ENCODE measurements at places on chromosomes 11 and 22.

DNA sequence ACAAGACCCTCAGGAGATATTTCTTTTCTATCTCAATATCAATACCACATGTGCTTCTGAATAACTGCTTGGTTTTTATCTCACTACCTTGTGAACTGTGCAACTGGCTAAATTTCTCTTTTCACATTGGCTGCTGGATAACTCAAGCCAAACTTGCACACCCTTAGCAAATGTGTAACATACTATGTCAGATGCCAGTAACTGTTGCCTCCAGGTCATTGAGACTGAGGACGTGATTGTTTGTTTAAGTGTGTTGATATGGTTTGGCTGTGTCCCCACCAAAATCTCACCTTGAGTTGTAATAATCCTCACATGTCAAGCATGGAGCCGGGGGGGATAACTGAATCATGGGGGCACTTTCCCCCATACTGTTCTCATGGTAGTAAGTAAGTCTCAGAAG, 90.2 kb upstream of the LIN7C start:
- no peak for DNase-seq

DNA sequence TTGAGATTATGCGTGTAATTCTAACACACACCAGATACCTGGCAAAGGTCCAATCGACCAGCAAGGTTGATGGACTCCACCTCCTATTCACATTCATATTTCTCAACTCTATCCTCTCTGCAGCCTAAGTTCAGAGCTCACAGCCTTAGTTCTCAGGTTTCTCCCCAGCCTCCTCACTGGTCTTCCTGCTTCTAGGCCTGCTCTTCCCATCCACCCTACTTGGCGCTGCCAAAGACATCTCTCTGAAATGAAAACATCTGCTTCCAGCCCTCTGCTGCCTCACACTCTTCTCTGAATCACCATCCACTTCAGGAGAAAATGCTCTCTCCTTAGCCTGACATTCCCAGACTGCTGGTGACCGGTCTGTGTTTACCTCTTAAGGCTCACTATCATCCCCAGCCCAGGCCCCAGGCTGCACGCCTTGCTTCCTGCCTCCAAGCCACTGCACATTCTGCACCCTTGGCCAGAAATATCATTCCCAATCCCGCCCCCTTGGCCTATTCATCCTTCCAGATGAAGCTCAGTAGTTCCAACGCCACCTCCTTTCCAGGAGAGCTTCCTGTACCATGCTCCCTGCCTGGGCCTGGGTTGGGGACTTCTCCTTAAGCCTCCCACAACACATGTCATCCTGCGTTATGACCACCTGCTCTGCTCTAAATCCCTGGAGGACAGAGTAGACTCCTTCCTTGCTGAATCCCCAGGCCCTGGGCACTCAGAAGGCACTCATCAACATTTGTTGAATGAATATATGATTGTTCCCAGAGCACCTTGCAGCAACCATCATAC, 3.5 kb downstream of the ARRB1 start:
- peak; percentile 72 for DNase-seq

DNA sequence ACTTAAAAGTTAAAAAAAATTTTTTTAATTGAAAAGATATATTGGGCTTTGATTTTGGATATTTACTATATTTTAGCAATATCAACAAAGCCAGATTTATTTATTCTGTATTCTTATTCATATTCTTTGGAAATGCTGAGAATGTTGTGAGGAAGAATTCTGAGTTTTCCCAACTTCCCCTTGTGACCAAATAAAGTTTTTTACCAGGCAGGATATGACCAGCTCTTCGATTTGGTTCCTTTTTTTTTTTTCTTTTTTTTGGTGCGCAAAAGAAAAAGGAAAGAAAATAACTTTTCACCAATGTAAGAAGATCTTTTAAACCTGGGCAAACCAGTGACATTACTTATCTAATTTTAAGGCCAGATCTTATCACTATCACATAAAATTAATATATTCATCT, 12.9 kb downstream of the TCP11L1 start:
- DNase-seq, result no peak

DNA sequence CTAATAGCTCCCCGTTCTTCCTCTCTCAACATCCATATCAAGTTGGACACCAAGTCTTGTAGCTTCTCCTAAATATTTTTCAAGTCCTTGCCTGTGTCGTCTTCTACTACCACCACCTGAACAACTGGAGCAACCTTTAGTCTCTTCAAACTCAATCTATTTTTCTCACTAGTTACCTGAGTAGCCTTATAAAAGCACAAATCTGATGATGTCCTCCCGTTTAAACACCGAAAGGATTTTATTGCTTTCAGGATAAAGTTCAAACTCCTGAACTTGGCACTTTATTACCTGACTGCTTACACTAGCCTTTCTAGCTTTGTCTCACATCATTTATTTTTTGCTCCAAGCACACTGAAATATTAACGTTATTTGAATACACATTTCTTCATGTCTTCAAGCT, 1.3 kb upstream of the PAK1 start:
- DNase-seq, result no peak

GRCh38 chr22:32473388-32473952, 1.1 kb upstream of the FBXO7 start:
- no peak for DNase-seq

DNA sequence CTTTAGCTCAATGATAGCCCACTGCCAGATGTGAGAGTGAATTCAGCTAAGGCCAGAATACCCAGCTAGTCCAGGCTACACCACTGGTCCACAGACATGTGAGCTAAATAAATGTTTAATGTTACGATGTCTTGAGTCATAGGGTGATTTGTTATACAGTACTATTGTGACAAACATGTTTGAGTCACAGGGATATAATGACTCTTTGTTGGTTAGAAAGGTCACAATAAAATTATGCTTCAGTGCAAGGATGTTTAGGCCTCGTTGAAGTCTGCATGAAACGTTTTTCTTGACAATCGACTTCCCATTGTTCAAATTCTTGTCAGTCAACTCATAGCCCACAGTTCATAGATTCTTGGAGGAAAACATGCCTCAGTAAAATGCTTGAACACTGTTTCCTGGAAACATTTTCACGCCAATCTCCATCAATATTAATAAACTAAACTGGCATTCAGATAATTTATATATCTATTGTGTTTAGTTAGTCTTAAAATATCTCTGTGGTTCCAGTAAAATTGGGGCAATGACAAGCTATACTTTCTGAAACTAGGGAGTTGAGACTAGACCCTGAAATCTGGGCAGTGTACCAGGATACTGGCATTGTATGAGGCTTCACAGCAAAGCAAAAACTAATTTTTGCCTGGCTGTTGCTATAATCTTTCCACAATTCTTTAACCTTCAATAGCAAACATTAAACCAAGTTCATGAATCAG, 650.8 kb upstream of the KIRREL3 start:
- DNase-seq, result no peak

DNA sequence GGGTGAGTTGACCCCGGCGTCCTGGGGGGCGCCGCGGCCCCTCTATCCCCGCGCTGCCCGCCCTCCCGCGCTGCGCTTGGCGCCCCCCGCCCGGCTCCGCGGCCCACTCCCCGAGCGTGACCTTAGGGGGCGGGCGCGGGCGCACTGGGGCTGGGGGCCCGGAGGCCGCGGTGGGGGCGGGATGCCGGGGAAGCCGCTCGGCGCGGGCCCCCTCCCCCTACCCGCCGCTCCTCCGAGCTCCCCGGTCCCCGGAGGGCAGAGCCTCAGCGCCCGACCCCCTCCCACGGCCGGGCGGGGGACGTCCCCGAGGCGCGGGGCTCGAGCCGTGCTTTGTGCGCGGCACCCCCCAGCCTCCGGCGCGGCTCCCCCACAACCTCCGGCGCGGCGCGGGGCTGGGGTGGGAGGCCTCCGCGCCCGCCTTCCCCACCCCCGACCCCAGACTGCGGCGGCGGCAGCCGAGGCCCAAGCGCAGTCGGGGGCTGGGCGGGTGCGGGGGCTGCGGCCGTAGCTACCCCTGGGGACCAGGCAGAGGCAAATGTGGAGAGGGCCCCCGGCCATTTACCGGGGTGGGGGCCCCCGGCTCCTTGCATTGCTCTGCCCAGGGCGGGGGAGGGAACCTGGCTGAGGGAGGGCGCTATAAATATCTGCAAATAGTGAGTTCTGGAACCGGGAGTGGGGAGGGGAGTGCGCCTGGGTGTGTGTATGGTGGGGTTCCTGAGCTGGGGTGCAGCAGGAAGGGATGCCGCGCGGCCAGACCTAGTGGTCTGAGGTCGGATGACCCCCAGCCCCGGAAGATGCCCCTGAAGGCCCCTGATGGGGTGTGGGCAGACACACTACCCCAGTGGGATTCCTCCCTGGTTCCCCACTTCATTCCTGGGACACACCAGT, 988 bp downstream of the MGAT3 start:
- DNase-seq, result no peak

GRCh38 chr11:46967962-46968361, 31.4 kb downstream of the CSTPP1 start:
- no peak for DNase-seq

GRCh38 chr11:106152824-106153223, 75.4 kb downstream of the AASDHPPT start:
- DNase-seq, result no peak

DNA sequence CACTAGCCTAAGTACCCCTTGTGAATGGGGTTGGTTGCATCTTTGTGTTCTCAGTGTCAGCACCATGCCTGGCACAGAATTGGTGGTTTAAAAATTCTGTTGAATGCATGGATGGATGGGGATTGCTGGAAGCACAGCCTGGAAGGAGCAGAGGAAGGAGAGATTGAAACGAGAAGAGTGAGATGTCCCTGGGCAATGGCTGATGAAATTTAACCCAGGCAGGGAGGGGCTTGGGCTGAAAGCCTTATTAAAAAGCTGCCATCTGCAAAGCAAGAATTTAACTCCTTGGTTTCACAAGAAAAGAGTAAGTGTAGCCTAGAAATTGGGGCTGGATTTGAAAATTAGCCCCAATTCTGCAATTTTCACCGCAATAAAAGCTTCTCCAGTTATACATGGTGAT, 126.7 kb downstream of the TEAD1 start:
- no peak for DNase-seq

DNA sequence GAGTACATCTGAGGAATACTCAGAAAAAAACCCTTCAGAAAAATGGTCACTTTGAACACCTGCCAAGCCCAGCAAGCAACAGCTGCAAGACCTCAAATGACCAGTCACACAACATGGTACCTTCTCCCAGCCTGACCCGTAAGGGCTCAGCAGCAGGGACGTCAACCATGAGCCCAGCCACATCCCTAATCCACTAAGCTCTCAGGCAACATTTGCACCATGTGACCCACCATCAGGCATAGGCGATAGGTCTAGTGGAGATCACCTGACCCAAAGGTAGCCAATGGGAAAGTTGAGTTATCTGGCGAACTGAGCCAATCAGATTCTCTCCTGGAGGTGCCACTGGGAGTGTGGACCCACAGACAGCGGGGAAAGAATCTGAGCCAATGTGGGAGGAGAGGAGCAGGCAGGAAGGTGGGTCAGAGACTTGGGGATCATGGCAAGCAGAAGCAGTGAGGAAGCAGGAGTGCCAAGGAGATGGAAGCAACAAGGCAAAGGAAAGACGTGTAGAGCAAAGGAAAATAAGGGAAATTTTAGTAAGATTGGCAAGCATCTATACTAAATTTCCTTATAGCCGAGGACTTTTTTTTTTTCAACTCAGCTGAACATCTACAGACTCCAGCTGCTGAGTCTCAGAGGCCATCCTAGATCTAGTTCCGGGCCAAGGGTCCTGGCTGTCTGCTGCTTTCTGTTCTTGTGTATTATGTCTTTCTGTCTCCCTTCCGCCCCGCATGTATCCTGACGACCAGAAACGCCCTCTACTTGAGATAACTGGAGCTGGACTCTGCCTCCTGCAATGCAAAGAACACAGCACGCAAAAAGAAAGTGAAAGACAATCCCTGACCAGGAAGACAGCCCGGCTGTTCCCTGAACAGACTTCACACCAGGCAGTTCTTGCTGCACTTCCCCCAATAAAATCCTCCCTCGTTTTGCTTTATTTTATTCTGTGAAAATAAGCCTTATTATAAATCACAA, 11.0 kb upstream of the PLAAT2 start:
- DNase-seq, result no peak

DNA sequence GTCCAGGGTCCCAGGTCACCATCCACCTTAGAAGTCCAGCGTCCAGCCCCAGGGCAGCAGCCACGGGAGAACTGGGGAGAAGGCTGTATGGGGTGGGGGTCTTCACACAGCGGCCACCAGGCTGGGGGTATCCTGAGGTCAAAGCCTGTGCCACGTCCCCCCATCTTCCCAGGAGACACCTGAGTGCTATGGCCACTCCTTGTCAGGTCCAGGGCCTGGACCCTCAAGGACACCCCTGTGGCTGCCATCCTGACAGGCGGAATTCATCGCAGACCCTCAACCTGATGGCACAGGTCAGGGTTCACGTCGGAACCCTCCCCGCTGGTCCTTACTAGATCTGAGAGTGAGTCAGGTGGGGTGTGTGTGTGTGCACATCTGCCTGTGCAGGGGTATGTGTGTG, 18.6 kb downstream of the BRSK2 start:
- no peak for DNase-seq

DNA sequence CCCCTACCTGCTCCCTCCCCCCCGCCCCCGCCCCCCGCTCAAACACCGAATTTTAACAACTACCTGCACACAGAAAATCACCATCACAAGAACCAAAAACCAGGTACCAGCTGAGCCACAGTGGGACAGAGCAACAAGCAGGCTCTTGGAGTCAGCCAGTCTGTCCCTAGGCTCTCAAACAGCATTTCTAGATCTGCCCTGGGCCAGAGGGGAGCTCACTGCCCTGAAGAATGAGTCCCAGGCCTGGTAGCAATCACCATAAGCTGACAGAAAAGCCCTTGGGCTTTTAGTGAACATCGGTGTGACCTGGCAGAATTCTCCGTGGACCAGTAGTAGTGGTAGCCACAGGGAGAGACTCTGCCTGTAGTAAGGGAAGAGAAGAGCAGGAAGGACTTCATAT, 58.3 kb downstream of the C11orf87 start:
- no peak for DNase-seq

DNA sequence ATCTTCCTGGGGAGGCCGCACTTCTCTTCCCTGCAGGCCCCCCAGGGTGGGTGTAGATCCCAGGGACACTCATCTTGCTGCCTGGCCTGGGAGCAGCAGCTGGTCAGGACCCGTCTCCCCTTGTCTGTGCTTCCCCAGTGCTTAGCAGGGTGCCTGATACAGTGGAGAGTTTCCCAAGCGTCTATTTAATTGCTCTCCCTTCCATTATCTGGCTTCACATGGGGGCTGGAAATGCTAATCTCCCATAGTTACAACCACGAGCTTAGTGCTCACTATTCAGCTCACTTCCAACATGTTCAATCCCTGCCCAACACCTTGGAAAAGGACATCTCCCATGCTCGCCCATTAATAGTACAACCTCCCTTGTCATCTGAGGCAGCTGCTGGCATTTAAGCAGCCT, 100.5 kb downstream of the DSCAML1 start:
- no peak for DNase-seq

Data from coronary artery (tissue), 2 donors.